Breast epithelium (tissue), 4 donors: ENCODE measurements at places on chromosomes 2 and 18. TPM values are rescaled to one million over a fixed set of nuclear protein-coding genes. Genes with fewer than 3 reads are reported as not detected.

DNA sequence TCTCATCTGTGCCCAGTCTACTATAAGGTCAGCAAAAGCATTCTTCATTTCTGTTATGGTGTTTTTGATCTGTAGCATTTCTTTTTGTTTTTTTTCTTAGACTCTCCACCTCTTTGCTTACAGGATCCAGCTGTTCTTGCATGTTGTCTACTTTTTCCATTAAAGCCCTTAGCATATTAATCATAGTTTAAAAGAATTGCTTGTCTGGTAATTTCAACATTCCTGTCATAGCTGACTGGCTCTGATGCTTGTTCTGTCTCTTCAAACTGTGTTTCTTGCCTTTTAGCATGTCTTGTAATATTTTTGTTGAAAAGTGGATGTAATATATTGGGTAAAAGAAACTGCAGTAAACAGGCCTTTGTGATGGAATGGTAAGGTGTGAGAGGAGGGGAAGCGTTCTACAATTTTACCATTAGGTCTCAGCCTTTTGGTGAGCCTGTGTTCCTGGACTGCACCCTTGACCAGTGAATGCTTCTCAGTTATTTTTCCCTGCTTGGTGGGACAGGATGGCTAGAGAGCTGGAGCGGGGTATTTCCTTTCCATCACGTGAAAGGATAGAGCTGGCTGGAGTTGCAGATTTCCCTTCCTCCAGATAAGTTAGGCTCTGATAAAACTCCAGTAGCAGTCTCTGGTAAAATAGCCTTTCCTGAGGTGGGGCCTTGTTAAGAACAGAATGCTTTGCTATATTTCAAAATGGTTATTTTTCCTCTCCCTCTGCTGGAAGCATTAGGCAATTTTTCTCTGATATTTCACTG, 65.4 kb downstream of the PLA2R1 start:
- DNase-seq, result no peak
- H3K4me1 ChIP-seq, result no peaks in the 10 kb centered on the region
- H3K27me3 ChIP-seq, result no peaks in the 10 kb centered on the region
- H3K4me3 ChIP-seq, result no peak overlapping the region
- no peaks in the 10 kb centered on the region for H3K36me3 ChIP-seq
- H3K27ac ChIP-seq, result no peak overlapping the region

- peak overlapping the region; percentile 89 for H3K27ac ChIP-seq
- no peak overlapping the region for H3K4me3 ChIP-seq
- peak; percentile 75 for DNase-seq
- peaks cover 18% of the 10 kb centered on the region for H3K4me1 ChIP-seq
- no peaks in the 10 kb centered on the region for H3K36me3 ChIP-seq
- no peaks in the 10 kb centered on the region for H3K27me3 ChIP-seq
Observed at GRCh38 chr2:231640641-231641111, 48.0 kb downstream of the TEX44 start.

DNA sequence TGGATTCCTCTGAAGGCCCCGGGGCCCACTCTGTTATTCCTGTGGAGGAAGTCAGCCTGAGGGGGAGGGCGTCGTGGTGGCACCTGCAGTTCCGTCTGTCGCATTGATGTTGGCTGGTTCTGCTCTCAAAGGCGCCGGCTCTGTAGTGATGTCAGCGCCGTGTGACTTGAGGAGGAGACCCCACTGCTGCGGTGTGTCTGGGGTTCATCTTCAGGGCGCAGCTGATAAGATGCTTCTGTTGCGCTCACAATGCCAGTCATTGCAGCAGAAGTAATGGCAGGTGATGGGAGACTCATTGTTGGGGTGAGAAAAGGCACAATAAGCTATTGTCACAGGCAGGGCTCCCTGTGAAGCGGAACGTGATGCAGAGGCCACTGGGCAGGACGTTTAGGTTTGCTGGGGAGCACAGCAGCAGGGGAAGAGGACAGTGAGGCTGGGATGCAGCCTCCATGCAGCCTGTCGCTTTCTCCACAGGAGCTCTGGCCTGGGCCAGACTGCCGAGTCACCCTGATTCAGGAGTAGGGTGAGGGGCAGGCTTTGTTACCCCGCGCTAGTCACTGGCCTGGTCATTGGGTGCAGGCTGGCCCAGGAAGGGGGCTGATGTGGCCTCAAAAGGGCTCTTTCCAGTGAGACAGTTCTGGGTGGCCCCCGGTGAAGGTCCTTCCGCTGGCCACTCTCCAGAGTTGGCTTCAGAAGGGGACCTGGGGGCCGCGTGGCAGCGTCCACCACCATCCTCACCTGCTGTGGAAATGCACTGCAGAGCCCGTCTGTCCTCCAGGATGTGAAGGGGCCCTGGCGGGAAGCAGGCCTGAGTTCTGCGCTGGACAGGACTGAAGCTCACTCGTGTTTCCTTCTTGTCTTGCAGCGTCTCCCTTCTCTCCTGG, 42.9 kb downstream of the SH3BP4 start:
- DNase-seq, result no peak
- no peaks in the 10 kb centered on the region for H3K27me3 ChIP-seq
- no peak overlapping the region for H3K4me3 ChIP-seq
- H3K36me3 ChIP-seq, result no peaks in the 10 kb centered on the region
- peaks cover 3% of the 10 kb centered on the region for H3K4me1 ChIP-seq

The SH2D6 gene
- total RNA-seq, result not detected
